NCI-H774 (cell line): ENCODE measurements at places on chromosomes 4 and X.

DNA sequence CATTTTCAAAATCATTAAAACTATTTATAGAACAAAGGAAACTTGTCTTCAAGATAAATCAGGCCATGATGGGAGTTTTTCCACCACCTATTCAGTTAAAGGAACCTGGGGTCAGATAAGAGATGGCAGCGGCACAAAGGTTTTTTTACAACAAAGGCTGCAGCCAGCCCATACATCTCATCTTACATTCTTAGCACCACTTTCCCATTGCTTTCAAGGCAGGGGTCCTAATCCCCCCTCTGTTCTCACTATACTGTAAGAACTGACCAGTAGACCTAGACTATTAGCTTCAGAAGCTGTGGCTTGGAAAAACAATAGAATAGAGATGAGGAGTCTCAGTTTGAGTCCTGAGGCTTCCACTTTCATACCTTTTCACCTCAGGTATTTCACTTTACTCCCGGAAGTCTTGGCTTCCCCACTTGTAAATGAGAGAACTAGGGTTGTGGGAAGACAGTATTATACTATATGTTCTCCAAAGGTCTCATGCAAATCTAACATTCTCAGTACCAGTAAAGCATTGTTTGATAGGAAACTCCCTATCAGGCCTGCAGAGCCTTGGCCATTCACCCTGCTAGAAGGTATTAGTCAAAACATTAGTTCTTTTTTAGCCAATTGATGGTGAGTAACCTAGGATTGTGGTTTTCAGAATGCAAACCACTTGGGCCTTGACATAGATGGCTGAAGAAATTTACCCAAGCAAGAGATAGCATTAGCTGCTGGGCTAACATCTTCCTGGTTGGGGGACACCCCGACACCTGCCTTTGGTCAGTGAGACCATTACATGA, 182.9 kb upstream of the PBDC1 start:
- no peak for DNase-seq

DNA sequence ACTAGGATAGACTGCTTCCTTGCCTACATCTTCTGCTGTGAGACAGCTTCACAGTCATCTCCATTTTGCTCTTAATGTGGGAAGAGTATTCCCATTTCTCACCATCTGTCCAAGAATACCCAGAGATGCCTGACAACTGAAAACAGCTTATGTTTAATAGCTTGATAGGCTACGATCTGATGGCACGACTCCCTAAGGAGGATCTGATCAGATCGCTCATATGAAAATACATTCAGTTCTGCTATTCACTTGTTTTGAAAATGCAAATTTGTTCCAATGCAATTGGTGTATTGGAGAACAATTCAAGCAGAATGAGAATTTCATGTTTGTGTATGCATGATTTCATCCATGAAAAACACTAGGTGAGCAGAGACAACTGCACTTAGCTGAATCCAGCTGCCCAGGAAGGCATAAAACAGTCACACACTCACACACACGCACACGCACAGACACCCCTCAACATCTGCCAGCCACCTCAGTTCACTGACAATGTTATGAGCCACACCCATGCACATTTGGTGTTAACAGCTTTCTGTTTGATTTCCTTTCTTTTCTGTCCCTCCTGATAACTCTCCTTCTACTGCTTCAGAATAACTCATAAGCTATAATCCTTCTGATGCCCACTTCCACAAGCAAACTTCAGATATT, 29.6 kb downstream of the TRIML1 start:
- DNase-seq: no peak

DNA sequence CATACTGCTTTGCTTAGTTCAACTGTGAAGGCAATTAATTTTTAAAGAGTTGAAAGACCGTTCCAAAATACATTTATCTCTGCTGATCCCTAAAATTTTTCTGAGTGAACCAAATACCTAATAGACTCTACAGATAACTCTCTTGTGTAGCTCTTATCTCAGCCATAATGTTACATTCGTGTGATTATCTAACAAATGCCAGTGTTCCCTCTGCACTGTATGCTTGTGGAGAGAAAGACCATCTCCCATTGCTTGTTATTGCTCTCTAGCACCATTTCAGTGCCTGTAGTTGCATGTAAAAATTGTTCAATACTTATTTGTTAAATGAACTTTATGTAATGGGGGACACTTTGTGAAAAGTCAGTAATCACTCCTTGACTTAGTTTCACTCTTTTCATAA, 81.3 kb upstream of the ATOH1 start:
- DNase-seq: no peak

DNA sequence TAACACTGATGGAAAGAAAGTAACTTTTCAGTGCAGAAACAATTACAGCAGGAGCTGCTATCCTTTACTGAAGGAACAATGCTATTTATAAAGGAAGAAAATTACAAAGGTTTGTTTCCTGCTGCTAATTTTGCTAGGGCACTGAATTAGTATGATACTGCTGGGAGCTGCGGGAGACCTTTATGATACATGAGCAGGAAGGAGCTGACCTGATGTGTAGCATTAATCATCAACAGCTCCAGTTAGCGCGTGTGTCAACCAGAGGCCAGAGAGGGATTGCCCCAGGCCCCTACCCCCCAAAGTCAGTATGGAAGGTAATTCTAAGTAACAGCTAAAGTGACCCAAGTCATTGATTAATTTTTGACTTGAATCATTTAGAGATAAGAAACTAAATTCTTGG, 728.9 kb downstream of the PCDH18 start:
- no peak for DNase-seq

DNA sequence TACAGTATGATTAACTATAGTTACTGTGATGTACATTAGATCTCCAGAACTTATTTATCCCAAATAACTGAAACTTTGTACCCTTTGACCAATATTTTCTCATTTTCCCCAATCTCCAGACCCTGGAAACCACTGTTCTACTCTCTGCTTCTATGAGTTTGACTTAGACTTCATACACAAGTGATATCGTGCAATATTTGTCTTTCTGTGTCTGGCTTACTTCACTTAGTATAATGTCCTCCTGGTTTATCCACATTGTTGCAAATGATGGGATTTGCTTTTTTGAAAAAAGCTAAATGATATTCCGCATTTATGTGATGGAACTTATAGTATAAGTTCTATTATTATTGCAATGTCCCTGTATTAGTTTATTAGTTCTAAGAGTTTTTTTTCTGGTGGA, 81.8 kb upstream of the SOD3 start:
- DNase-seq: no peak

DNA sequence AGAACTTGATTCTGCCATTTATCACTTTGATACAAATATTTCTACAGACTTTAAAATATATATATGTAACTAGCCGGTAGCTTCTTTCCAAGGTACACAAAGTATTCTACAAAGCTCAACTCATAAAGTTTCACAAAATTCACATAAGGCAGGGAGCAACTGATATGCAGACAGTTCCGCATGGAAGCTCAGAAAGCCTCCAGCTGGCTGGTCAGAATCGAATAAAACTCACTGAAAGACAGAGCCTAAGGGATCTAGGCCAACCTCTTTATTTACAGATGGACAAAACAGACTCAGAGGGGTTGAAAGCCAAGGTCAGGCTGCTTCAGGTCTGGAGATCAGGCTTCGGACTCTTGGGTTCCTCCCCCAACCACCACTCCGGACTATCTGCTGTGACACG, 130.2 kb downstream of the DCTD start:
- DNase-seq: no peak

- no peak for DNase-seq
Observed at GRCh38 chr4:102503831-102504786, 3.0 kb downstream of the NFKB1 start.

GRCh38 chr4:30538794-30539193, 181.4 kb upstream of the PCDH7 start:
- no peak for DNase-seq
